ENCODE measurements at places on chromosomes 3 and 15.
A peak's percentile ranks its signal among the peaks of the same experiment; 100 is the strongest.

DNA sequence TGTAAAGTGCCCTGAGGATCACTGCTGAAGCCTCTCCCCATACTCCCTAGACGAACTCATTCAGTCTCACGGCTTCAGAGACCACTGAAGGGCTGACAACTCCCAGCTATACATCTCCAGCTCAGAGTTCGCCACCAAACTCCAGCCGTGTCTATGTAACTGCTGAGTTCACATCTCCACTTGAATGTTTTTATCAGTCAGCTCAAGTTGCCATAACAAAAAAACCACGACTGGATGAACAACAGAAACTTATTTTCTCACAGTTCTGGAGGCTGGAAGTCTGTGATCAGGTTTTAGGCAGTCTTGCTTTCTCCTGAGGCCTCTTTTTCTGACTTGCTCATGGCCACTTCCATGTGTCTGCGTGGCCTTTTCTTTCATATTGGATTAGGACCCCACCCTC is 223.0 kb upstream of the LRRFIP2 start:
- no peak for DNase-seq

DNA sequence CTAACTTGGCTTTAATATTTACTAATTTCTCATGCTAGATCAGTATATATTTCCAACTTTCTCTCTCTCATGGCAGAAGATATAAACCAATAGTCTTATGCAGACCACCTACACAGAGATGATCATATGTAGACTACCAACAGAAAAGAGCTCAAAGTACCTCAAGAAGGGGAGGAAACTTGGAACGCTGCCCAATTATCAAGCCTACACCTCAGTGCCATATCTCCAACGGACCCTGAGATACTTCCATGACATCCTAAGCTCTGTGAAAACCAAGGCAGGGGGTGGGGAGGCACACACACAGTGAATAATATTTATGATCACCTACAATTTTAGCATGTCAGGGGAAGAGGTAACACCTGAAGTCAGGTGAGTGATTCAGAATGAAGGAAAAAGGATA is 100.6 kb downstream of the STAG1 start:
- no peak for DNase-seq

DNA sequence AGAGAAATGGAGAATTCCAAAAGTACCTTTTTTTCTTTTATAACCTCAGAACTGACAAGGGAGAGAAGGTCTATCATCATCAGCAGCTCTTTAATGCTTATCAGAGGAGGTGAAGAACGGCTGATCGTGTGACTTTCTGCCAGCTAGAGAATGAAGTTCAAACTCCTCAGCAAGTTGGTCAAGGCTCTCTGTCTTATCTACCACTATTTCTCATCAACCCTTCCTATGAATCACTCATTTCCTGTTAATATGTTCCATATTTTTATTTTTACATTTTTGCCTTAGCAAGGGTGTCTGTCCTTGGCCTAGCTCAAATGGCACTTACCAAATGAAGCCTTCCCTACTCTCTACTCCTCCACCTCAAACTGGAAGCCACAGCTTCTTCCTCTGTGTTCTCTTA is 73.1 kb upstream of the TSPAN3 start:
- peak; percentile 71 for DNase-seq

GRCh38 chr3:184643442-184643841 is 68.4 kb downstream of the MAGEF1 start:
- no peak for DNase-seq

DNA sequence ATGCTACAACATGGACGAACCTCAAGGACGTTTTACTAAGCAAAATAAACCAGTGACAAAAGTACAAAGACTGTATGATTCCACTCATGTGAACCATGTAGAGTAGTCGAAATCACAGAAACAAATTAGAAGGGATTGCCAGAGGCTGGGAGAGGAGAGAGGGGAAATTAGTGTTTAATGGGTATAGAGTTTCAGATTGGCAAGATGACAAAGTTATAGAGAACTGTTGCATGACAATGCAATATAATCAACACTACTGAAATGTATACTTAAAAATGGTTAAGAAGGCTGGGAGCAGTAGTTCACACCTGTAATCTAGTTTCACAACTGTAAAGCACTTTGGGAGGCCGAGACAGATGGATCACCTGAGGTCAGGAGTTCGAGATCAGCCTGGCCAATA is 36.9 kb downstream of the PLS1 start:
- no peak for DNase-seq

DNA sequence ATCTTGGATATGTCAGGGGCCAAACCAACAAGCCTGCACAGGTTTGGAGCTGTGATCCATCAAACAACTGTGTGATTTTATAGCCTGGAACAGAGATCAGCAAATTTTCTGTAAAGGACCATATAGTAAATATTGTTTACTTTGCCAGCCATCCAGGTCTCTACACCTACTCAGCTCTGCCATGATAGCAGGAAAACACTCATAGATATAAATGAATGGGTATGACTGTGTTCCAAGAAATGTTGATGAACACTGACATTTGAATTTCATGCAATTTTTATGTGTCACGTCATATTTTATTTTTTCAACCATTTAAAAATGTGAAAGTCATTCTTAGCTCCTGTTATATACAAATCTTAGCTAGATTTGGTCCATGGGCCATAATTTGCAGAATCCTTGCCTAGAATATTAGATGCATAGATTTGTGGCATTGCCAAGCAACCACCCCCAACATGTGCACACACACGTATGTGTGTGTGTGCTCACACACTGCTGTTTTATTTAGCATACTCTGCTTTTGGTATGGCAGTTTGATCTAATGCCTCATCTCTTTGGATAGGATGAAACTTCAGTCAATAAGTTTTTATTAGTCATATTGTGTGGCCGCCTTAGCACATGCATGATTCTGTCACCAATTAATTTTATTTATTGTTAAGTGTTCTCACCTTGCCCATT is 6.4 kb downstream of the ATXN7 start:
- DNase-seq: no peak

DNA sequence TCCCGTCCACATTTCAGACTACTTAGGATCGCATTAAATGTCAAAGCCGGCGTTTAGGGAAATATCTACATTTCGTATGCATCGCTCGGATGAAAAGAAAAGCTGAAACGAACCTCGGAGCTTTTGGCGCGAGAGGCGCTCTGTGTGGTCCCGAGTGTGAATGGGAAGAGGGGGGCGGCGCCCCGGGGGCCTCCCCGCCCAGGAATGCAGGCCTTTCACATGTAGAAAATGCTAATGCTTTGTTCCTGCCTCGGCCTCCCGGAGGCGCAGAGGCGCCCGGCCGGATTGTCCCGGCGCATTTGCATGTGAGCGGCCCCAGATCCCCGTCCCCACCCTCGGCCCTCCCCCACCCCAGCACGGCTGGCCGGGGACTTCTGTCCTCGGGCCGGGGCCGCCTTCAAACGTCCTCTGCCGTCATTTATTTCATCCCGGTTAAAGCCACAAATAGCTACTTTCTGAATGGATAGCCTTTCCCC is 37.0 kb upstream of the TRIM71 start:
- DNase-seq: peak; percentile 43

GRCh38 chr3:17195192-17195611 is 310.4 kb downstream of the PLCL2 start:
- DNase-seq: peak; percentile 53

- no peak for DNase-seq
These were observed 34.2 kb downstream of the EDEM1 start for GRCh38 chr3:5221701-5222100.

GRCh38 chr3:115663414-115663813 is 40.1 kb downstream of the GAP43 start:
- DNase-seq: no peak

DNA sequence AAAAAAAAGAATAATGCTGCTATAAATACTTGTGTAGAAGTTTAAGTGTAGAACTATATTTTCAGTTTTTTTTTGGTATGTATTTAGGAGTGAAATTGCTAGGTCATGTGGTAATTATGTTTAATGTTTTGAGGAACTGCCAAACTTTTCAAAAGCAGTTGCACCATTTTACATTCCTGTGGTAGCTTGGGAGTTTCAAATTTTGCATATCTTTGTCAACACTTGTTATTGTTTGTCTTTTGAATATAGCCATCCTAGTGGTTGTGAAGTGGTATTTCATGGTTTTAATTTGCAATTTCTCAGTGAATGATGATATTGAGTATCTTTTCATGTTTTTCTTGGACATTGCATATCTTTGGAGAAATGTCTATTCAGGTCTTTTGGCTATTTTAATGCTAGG is 30.4 kb downstream of the SKIL start:
- DNase-seq: peak; percentile 67

- no peak for DNase-seq
These were observed 31.8 kb upstream of the CRTC3 start for GRCh38 chr15:90497912-90498311.

GRCh38 chr15:69099941-69100340 is 60.5 kb upstream of the GLCE start:
- DNase-seq: no peak

- DNase-seq: no peak
These were observed 57.2 kb downstream of the EFCAB12 start for GRCh38 chr3:129371041-129371826.

GRCh38 chr3:100503448-100503847 is 11.0 kb downstream of the TMEM45A start:
- no peak for DNase-seq

GRCh38 chr3:39249453-39250115 is 30.3 kb downstream of the CX3CR1 start:
- no peak for DNase-seq

DNA sequence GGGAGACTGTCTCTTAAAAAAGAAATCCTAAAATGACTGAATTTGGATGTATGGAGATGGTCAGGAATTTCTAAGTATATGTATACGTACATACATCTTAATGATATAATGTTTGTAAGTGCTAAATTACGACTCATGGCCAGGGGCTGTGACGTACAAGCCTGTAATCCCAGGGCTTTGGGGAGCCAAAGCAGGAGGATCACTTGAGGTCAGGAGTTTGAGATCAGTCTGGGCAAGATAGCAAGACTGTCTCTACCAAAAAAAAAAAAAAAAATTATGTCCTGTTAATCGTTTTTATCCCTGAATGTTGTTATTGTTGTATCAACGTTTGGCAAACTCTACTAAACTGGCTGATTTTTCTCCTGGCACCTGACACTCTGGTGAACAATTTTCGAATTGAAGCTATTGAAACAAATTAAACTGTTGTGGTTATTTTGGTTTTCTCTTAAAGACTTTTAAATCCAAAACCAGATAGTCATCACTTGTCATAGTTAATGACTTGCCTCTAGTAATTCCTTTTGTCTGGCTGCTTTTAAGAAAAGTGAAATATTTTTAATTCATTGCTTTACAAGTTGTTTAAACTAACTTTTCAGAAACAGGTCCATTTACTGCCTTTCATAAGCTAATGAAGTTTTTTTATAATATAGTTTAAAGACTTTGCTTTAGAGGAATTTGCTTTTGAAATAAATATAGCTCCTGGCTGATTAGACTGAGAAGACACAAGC is 7.0 kb downstream of the MORF4L1 start:
- no peak for DNase-seq

DNA sequence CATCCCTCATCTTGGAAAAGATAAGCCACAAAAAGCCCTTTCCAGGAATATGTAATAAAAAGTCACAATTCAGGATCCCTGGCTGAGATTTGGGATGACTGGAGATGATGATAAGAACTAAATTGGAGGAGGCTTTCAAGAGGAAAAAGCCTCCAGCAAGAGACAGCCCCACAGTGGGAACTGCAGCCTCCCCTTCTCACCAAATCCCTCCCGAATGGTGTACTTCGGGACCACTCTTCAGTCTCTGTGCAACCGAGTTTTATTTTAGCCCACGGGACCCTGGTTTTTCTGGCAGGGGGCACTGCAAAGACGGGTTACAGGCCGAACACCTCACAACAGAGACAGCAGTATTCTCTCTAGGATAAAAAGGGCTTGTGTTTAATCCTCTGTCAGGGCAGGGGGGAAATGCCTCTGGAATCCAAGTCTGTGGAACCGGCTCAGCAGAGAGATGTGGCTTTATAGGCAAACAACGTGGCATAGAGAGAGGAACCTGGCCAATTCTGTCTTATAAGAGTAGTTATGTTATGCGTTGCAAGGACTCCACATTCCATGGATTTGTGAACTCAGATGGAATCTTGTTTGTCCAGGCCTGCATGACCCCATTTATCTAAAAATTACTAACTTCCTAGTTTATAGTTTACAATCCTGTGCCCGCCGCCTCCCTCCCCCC is 1.2 kb upstream of the LMCD1 start:
- peak; percentile 61 for DNase-seq

DNA sequence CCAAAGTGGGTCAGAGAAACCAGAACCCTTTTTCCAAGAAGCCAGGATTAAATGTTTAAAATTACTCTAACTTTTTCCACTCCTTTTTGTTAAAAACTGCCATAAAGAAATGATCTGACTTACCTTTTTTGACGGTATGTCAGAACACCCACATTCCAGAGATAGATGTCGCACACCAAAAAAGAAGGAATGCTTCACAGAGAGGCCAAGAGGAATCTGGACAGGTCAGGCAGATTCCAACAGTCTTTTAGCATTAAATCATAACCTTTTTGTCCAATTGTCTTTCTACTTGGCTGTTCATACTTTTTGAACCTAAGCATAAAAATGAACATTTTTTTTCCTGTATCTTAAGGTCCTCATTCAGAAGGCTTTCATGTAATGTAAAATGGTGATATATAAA is 846.9 kb downstream of the NSUN3 start:
- no peak for DNase-seq

GRCh38 chr15:51267051-51267702 is 71.2 kb downstream of the CYP19A1 start:
- DNase-seq: no peak

DNA sequence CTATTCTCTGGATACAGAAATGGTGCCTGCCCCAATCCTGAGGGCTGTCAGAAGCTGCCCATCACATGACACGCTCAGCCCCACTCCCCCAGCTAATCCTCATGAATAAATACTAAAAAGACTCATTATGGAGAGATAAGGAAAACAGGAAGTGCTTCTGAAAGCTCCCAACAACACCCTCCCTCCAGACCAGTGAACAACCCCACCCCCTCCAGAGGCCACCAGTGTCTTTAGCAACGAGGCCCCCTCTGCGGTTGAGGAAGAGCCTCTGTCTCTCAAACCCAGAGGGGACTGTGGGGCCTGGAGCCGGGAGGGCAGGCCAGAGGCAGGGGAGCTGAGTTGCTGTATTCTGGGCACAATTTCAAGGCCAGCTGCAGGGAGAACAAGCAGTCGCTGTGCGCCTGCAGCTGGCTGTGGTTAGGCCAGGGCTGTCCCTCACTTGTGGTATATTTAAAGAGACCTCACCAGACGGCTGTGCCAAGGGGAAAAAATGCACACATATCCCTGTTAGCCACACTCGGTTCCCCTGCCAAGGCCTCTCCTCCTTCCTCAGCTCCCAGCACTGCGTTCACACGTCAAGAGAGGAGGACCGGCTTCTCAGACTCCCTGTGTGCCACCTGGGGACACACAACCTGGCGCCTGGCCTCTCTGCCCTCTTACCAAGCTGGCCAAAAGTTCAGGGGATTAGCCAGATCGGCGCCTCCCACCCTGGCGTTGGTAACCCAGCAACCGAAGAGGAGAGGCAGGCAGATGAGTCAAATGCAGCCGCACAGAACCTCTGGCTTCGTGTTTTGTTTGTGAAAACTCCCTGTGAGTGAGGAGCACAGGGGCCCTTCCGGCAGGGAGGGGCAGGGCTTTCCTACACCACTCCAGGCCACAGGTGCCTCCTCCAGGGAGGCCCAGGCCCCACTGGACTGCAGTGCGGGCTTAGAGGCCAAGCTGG is 101.2 kb upstream of the ETV5 start:
- peak; percentile 62 for DNase-seq
